ENCODE measurements at places on chromosomes 7 and 10.

GRCh38 chr10:20598590-20598989 lies 298.5 kb downstream of the NEBL start:
- H3K27me3 ChIP-seq: no peaks in the 10 kb centered on the region
- DNase-seq: no peak
- no peak overlapping the region for H3K4me3 ChIP-seq
- peaks cover 10% of the 10 kb centered on the region for H3K4me1 ChIP-seq
- no peak overlapping the region for H3K27ac ChIP-seq

DNA sequence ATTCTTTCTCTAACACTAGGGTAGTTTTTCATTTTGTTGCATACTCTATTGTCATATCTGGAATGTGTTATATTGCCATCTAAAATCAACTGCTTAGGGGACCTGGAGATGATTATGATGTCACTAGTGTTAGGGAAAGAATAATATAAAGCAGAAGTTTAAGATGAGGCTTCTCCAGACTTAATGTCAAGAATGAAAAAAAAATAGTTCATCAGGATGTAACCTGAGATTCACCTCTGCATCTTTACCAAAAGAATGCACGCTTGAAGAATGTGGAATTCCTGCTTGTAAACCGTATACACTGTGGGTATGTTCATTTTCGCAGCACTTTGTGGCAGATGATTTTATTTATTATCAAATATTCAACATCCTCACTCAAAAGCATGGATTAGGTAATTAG lies 184.6 kb downstream of the ST7 start:
- H3K36me3 ChIP-seq: peaks cover 28% of the 10 kb centered on the region
- H3K4me1 ChIP-seq: peaks cover 63% of the 10 kb centered on the region
- H3K27ac ChIP-seq: peak overlapping the region; percentile 92
- H3K4me3 ChIP-seq: no peak overlapping the region
- no peaks in the 10 kb centered on the region for H3K27me3 ChIP-seq

DNA sequence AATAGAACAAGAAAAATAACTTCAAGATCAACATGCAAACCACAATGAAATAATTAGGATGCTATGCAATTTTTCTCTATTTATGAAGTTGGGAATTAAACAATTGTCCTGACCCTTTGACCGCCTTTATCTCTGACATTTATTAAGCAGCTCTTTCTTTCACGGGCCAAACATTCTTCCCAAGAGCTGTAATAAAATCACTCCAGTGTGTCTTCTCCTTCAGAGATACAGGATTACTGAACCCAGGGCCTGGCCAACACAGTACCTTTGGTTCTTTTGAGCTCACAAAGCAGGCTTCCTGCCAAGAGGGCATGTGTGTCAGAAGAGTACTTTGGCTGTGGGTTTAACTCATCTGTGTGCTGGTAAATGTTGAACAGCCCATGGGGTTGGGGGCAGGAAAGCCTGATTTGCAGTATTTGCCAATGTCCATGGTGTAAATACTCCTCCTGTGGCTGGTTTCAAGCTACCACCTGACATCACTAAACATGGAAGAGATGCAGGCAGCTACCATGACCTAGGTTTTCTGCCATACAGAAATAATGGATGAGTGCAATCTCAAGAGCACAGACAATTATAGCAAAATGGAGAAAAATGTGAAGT lies 121.7 kb downstream of the FANK1 start:
- peaks cover 5% of the 10 kb centered on the region for H3K36me3 ChIP-seq
- H3K4me1 ChIP-seq: peaks cover 17% of the 10 kb centered on the region
- H3K27ac ChIP-seq: peak overlapping the region; percentile 54
- DNase-seq: no peak

GRCh38 chr7:67723591-67723990 lies 727.0 kb downstream of the TYW1 start:
- no peak overlapping the region for H3K27ac ChIP-seq
- H3K36me3 ChIP-seq: no peaks in the 10 kb centered on the region

DNA sequence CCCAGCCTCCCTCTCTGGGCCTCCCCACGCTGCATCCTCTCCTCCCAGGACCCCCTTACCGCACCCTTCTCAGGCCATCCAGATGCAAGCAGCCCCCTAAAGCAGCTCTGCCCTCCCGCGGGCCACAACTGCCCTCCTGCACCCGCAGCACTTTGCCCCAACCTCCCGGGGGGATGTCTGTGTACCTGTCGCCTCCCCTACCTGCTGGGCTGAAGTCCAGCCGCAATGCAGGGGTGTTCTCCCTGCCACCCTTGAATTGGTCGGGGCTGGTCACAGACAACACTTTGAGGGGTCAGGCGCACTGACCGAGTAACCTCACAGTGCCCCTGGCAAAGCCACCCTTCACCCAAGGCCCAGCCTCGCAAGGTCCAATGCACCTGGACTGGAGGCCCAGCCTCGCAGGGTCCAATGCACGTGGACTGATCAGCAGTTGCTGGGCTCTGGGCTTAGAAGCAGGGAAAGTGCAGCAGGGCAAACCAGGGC lies 8.3 kb upstream of the CALML5 start:
- H3K4me1 ChIP-seq: peaks cover 60% of the 10 kb centered on the region
- H3K27me3 ChIP-seq: no peaks in the 10 kb centered on the region
- no peak overlapping the region for H3K27ac ChIP-seq

DNA sequence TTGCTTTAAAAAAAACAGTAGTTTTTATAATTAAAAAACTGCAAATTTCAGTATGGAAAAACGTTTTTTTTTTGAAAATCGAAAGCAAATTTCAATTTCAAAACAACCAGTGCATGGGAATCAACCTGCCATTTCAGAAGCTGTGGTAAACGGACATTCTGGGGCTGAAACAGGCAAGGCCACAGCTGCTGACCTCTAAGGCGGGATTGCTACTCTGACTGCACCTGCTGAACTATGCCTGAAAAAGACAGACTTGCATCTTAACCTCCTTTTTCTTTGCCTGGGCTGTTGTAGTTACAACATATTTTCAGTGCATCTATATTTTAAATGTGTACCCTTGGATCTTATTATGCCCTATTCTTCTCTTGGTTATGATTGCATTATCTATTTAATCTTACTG lies 303.0 kb upstream of the SP8 start:
- no peak for DNase-seq
- peaks cover 53% of the 10 kb centered on the region for H3K27me3 ChIP-seq
- no peak overlapping the region for H3K27ac ChIP-seq
- peaks cover 8% of the 10 kb centered on the region for H3K4me1 ChIP-seq
